Stimulated activated naive B cell treated with anti-CD40 and anti-IgM and Interleukin-4, amounts not matched to agents 10 μg/mL and 1 μg/mL and 100 μg/mL, for 72 hours (primary cell): ENCODE measurements at places on chromosomes 1 and 21.

DNA sequence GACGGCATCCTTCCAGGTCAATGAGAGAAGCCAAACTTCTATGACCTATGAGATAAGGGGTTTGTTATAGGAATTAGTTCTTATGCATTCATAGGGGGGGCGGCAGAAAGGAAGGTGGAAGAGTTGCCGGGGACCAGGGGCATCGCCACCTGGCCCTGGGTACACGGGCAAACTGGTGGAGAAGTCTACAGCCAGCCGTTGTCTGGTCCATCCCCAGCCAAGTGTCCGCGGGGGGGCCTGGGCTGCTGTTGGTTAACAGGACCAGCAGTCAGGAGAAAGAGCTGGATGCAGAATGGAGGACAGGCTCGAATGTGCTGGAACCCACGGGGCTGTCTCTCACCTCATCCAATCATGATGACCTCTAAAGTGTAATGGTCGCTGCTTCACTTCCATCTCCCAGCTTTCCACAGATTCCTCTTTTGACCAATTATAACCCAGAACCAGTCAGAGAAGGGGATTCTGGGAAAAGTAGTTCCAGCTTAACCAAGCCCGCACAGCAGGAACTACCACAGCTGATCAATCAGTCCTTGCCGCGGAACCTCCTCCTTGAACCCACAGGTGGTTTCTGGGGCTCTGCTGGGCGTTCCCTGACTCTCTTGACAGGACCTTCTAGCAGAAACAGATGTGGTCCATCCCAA lies 17.8 kb downstream of the TMEM51 start:
- DNase-seq: no peak

GRCh38 chr1:216742625-216743024 lies 19.4 kb upstream of the ESRRG start:
- DNase-seq: no peak

- DNase-seq: no peak
These were observed 27.0 kb downstream of the SERTAD4 start for GRCh38 chr1:210259561-210259960.

DNA sequence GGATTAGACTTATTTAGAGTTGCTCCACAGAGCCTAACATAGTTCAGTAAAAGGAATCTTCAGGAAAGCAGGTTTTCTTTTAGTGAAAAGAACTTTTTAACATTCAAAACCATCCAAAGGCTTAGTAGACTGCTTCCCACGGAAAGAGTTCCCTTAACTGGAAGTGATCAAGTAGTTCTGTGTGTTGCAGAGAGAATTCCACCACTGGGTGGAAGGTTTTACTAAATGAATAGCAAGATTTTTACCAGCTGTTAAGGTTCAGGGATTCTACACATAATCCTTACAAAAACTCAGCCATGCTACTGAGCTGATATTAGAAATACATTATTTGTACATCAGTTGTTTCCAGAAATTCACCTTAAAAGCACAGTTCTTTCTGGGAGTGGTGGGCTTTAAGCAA lies 119.7 kb downstream of the GDAP2 start:
- no peak for DNase-seq
